Colonic mucosa (tissue), 4 donors: ENCODE measurements at places on chromosomes 5 and 9.

GRCh38 chr9:36597412-36598178 is 24.9 kb downstream of the MELK start:
- DNase-seq = no peak

GRCh38 chr9:38026840-38027527 is 42.0 kb downstream of the SHB start:
- no peak for DNase-seq

GRCh38 chr5:173231996-173232498 is 3.0 kb downstream of the NKX2-5 start:
- DNase-seq = no peak

DNA sequence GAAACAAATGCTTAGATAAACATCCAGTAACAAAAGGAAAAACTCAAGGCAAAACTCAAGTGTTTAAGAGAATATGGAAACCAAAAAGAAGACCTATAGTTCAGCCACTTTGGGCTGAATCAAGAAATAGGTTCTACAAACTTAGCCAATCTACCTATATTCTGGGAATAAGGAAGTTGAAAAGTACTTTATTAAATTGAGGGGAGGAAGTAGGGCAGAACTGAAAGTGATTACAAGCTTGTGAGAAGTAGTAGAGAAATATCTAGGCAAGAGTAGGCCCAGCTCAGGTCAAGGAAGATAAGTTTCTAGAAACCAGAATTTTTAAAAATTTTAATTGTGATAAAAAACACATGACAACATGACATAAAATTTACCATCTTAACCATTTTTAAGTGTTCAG is 384.8 kb upstream of the PCSK5 start:
- no peak for DNase-seq

- no peak for DNase-seq
Observed at GRCh38 chr5:135988546-135988945, 33.8 kb upstream of the LECT2 start.

GRCh38 chr9:123922911-123923310 is 7.0 kb downstream of the DENND1A start:
- DNase-seq = peak; percentile 39

GRCh38 chr5:96569332-96569731 is 92.8 kb upstream of the CAST start:
- DNase-seq = no peak

GRCh38 chr9:136839229-136840139 is 2.8 kb upstream of the AJM1 start:
- no peak for DNase-seq

DNA sequence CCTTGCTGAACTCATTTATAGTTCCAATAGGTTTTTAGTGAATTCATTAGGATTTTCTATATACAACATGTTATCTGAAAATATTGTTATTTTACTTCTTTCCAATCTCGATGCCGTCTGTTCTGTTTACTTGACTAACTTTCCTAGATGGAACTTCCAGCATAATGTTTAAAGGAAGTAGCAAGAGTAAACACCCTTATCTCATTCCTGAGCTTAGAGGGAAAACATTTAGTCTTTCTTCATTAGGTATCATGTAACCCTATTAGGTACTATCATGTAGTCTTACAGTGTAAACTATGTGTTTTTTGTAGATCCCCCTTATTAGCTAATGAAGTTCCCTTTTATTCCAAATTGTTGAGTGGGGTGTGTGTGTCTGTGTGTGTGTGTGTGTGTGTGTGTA is 22.5 kb upstream of the OR2K2 start:
- DNase-seq = no peak

- no peak for DNase-seq
Observed at GRCh38 chr9:81374459-81375186, 314.7 kb downstream of the TLE1 start.

DNA sequence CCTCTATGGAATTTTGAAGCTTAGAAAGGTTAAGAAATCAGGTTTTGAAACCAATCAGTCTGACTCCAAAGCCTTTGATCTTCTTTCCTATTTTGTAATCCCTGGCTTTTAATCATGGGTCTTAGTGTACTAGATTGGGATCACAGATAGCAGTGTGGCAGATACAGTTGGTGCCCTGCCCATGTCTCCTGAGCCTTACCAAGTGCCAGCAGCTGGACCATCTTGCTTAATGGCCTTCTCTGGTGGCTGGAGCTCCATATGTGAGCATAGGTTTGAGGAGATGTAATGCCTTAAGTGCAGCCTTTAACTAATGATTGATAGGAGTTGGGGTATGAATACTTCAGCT is 16.7 kb upstream of the RIC1 start:
- DNase-seq = no peak

- no peak for DNase-seq
Observed at GRCh38 chr5:61084658-61085057, 77.6 kb downstream of the SMIM15 start.

GRCh38 chr9:129478961-129479630 is 141.8 kb downstream of the C9orf50 start:
- DNase-seq = no peak

DNA sequence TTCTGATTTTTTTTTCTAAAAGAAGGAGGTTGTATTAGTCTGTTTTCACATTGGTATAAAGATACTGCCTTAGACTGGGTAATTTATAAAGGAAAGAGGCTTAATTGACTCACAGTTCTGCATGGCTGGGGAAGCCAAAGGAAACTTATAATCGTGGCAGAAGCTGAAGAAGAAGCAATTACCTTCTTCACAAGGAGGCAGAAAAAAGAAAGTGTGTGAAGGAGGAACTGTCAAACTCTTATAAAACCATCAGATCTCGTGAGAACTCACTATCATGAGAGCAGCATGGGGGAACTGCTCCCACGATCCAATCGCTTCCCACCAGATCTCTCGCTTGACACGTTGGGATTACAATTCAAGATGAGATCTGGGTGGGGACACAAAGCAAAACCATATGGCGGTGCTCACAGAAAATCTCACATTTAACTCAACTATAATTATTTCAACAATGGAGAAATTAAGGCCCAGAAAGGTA is 27.1 kb downstream of the DPYSL3 start:
- DNase-seq = no peak

GRCh38 chr5:64773533-64773932 is 4.8 kb downstream of the CWC27 start:
- no peak for DNase-seq

DNA sequence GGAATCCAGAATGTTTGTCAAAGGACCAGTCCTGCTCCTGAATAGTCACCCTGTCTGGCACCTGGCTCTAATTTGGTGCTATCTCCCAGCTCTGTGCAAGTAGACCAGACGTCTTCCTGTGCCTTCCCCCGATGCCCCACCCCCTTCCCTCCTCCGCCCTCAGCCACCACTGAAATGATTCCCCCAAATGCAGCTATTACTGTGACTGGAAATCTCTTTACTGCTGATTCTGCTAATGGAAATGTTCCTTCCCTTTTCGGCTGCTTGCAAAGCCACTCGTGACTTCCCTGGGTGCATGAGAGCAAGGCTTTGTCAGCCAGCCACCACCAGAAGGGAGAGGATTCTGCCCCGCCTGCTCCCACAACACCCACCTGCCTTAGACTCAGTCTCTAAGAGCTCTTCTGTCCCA is 11.4 kb downstream of the ASTN2 start:
- no peak for DNase-seq

DNA sequence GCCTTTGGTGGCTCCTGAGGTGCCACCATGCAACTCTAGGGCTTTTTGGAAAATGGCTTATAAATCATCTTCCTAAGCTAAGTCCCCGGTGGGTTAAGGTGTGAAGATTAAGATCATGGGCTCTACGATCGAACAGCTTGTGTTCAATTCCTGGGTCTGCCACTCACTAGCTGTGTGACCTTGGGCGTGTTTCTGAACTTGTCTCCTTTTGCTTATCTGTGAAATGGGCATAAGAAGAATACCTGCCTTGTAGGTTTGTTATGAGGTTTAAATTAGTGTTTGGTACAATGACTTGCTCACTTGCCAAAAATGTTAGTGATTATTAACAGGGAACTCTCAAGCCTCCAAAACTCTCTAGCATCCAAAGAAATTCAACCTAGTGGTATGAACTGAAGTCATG is 119.2 kb upstream of the PITX1 start:
- no peak for DNase-seq

- no peak for DNase-seq
Observed at GRCh38 chr5:102262688-102263087, 33.4 kb downstream of the SLCO4C1 start.

- no peak for DNase-seq
Observed at GRCh38 chr5:143182901-143183820, 220.3 kb downstream of the NR3C1 start.

DNA sequence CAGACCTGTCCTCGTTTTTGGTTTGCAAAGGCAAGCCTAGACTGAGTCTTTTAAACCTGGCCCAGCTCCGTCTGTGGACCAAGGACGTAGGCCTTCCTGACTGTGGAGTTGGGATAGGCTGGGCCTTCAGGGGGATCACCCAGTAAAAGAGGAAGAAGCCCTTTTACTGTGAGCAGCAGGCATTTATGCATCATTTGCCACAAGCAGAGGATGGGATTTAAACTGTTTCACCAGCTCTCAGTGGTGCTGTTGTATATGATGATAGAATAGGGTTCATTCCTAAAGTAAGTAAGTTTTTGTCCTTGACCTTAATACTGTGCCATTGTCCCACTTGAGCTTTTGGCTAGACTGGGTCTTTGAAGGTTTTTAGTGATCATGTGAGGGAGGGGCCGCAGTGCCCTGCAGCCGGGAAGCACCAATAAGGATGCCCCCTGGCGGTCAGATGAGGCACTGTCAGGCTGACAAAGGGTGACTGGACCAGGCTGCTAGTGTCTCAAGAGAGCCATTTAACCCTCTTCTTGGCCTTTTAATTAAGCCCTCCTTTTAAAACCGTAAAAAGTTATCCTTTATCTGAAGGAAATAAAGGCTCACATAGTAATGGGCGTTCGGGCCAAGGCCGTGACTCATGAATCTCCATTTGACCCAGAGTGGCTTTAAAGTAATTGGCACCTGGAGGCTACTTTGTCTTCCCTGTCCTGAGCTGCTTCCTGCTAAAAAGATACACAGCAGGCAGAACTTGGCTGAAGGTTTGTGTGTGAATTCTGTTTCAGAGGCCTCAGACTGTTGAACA is 74.0 kb downstream of the UBAP1 start:
- peak; percentile 76 for DNase-seq

DNA sequence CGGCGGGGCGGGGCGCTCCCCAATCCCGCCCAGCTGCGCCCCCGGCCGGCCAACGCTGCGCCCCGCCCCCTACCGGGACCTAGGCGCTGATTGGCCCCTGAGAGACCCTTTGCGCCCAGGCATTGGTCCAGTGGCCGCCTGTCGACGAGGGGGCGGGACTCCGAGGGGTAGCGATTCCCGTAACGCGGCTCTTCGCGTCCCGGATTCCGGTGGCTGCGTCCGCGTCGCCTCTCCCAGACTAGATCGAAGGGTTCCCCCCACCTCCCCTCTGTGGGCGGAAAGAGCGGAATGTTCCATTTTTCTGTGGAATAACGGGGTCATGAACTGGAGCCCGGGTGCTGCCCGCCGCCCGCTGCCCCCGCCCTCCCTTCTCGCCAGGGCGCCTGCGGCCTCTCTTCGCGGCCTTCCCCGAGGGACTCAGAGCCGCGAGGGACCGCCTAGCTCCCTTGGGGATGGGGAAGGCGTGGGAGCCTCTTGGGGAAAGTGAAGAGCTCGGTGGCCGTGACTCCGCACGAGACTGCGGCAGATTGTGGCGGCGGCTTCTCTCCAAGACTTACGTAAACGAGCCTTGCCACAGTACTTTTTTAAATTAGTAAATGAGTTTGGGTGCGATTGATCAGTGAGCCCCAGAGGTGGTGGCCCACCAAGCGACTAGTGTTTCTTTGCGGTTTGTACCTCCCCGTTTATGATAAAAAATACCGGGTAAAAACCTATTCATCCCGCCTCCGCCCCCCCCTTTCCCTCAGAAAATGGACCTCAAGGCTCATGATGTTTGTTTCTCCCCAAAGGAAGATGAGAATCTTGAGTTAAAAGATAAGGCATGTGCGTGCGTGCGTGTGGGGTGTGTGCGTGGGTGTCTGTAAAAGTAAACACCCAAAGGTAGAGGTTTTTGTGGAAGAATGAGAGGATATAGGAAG is 493 bp upstream of the IL6ST start:
- DNase-seq = peak; percentile 98

DNA sequence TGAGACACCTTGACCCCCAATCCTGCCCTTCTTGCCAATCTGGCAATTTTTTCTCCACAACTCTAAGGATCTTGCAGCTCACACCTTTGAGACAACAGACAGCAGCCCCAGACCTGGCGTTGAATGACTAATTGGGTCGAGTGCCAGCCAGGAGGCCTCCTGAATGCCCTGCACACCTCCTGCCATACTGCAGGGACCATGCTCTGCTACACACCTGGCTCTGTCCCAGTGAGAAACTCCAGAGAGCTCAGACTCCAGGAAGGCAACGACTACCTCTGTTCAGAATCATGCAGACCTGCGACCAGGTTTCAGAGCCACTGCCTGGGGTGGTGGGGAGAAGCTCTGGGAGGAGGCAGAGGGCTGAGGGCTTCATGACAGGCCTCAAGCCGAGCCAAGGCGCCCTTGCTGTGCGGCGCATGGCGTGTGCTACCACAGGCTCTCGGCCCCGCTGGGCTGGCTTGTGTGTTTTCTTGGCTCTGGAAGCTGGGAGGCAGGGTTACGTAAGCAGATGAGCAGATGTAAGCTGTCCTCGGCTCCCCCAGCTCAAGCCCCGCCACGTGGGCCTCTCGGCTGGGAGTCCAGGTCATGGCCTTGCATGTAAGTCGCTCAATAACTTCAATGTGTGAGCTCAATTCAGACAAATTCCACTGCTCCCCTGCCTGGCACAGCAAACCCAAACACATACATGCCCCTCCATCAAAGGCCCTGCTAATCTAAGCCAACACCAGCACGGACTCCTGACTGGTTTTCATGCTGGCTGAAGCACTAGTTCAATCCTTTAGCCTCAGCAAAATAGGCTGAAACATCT is 27.5 kb downstream of the B4GALT1 start:
- peak; percentile 58 for DNase-seq

DNA sequence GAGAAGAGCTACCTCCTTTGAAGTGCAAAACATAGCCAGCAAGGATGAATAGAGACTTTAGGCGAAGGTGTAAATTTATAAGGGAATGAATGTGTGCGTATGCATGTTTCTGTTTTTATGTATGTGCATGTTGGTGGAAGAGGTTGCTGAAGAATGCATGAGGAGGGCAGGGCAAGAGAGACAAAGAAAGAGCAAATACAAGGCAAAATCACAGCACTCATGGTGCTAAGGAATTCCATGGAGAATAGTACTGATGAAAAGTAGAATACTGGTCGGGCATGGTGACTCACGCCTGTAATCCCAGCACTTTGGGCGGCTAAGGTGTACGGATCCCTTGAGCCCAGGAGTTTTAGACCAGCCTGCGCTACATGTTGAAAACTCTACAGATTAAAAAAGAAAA is 762.1 kb upstream of the PTPRD start:
- DNase-seq = no peak

DNA sequence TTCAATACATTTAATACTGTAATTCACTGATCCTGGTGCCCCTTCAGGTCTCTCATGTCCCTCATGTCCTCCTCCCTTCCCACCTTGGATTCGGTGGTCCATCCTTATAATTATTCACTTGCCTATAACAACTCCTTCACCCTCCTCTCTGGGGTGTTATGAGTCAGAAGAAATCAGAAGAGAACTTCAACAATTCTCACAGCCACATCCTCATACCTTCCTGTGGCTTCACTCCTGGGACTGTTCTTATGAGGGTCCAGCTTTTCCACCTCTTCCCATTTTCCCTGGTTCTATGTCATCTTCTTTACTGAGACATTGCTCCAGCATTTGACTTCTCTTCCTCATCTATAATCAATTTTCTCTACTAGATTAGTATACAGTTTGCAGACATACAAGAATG is 406.1 kb downstream of the NR2F1-AS1 start:
- no peak for DNase-seq

GRCh38 chr5:111932199-111932598 is 175.2 kb upstream of the NREP start:
- DNase-seq = no peak

- no peak for DNase-seq
Observed at GRCh38 chr5:140996060-140996459, 29.8 kb downstream of the PCDHAC2 start.
